Activated naive CD8-positive, alpha-beta T cell treated with anti-CD3 and anti-CD28 coated beads, Interleukin-2, amount 10 ng/mL, durations not matched to agents 7 days and 5 days (primary cell): ENCODE measurements at places on chromosomes 11 and 22.

DNA sequence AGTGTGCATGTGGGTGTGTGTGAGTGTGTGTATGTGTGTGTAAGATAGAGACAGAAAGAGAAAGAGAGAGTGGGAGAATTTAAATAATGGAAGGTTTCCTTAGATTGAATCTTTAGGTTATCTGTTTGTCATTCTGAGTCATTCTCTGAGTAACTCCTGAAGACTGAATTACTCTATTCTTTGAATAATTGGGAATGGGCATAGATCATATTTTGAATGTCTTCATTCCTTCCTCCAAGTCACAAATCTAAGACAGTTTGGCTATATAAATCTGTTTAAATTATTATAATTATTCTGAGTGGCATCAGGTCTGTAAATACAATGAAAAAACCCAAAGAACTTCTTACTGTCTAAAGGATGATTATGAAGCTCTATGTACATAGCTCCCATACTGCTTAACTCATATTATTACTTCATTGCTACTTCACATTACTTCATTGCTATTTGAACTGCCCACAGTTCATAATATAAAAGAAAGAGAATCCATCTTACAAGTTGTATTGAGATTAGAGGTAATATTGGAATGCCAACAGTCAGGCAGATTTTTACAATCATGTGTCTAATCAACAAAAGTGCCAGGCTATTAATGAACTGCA lies 346.6 kb upstream of the CCDC179 start:
- DNase-seq: no peak

DNA sequence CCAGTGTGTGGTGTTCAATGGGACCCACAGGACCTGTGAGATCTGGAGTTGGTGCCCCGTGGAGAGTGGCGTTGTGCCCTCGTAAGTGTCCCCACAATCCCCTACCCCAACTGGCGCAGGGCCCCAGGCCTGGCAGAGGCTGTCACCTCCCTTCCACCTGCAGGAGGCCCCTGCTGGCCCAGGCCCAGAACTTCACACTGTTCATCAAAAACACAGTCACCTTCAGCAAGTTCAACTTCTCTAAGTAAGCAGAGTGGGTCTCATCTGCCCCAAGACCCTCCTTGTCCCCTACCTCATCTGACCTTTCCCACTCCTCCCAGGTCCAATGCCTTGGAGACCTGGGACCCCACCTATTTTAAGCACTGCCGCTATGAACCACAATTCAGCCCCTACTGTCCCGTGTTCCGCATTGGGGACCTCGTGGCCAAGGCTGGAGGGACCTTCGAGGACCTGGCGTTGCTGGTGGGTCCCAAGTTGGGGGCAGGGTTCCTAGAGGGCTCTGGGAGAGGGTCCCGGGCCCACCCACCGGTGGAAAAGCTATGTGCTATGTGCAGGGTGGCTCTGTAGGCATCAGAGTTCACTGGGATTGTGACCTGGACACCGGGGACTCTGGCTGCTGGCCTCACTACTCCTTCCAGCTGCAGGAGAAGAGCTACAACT lies 8.1 kb downstream of the P2RX6 start:
- DNase-seq: no peak

GRCh38 chr11:114025329-114025907 lies 34.1 kb upstream of the ZBTB16 start:
- DNase-seq: no peak

DNA sequence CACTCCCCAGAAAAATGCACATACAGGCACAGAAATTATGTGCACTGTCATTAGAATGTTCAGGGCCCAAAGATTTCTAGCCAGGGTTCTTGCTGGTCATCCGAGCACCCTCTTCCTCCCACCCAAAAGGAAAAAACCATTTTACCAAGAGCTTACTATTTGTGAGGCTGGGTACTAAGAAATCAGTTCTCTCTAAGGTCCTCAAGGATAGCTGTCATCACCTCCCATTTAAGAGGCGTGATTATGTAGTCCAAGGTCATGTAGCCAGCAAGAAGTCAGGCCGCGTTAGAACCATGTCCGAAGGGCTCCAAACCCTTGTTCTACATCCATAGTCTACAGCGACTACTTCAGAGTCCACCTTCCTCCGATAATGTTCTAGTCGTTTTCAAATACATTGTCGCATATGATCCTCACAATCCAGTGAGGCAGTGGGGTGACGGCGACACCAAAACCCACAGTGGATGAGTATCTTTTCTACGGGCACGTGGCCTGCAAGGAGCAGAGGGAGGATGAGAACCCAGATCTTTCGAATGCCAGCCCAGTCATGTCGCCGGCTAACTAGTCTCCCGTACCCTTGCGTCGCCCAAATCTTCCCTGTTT lies 634 bp downstream of the TIMM8B start:
- no peak for DNase-seq

DNA sequence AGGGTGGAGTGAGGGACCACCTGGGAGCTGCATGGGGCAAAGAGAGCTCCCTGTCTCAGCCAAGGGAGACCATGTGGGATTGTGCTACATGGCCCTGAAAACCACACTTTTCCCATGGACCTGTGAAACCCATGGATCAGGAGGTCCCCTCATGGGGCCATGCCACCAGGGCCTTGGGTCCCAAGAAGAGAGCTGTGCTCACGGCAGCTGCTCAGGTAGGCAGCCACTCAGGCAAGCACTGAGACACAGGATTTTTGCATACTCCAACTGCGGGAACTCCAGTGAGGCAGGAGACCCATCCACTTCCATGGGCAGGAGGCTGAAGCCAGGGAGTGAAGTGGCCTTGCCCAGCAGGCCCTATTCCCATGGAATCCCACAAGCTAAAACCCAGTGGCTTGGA lies 190.0 kb downstream of the KCNA4 start:
- DNase-seq: no peak

DNA sequence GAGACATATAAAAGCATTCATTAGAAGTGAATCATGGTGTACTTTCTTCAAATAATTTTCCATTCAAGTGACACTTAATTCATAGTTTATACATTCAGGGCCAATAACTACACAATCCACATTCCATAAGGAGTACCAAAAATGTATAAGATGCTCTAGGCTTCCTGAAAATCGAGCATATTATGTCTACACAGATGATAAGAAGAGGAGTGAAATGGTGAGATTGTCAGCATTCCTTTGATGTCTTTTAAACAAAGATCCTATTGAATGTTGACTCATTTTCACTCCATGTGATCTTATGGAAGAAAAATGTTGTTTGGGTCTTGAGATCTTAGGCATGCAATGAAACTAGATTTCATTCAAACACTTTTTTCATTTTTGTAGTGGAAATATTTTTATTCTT lies 843.2 kb downstream of the KCNA4 start:
- DNase-seq: no peak

GRCh38 chr11:123151366-123151765 lies 43.7 kb downstream of the CLMP start:
- no peak for DNase-seq

DNA sequence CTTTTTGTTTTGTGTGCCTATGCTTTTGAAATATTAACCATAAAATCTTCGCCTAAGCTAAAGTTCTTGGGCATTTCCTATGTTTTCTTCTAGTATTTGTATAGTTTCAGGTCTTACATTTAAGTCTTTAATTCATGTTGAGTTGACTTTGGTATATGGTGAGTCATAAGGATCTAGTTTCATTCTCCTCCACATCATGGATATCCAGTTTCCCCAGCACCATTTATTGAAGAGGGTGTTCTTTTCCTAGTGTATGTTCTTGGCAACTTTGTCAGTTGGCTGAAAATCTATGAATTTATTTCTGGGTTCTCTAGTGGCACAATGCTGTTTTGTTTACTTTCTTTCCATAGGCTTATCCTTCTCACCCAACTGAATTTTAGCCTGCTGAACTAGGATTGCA lies 49.0 kb downstream of the CTSC start:
- no peak for DNase-seq

GRCh38 chr22:31923136-31923535 lies 21.2 kb upstream of the YWHAH start:
- no peak for DNase-seq

DNA sequence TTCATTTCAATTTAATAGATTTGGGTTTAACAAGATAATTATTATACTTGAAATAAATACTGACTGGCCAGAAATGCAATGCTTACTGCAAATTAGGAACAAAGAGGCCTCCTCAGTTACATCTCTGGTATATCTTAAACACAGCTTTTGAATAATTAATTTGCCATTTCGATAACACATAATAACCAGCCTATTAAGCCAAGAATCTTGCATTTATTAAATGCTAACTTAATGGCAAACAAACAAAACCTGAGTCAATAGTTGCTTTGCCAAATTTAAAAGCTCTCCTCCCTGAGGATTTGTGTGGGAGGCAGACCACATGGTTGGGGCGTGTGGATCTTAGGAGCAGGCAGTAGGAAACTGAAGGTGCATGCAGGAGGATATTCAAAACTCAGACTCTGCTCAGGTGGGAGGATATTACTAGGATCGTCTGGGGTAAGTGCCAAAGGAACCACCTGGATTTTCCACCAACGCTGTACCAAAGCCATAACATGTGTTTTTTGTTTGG lies 17.9 kb upstream of the FJX1 start:
- no peak for DNase-seq

DNA sequence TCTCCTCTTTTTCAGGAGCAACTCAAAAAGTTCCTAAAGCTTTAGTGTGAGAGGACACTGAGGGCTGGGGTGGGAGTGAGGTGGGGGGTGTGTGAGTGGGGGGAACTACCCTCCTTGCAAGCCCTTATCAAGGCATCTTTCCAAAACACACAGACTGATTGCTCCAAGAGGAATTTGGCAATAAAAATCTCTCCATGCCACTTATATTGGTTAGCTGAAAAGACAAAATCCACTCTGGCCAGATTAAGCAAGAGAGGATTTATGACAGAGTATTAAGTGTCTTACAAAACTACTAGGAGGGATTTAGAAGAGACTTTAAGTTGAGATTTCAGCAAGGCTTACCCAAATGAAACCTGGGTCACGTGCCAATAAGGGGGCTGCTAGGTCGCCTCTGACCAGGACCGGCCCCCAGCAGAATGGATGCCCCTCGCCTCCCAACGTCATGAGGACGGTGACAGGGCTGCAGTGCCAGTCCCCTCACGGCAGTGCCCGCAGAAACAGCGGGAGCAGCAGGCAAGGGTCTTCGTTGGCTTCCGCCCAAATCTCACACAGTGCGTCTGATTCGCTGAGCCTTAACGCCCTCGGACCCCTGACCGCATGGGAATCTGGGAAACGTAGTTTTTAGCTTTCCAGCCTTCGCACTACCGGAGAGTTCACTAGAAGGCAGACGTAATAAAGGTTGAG lies 22.1 kb upstream of the CTR9 start:
- no peak for DNase-seq

- no peak for DNase-seq
Observed at GRCh38 chr22:38739300-38740055, 16.3 kb downstream of the SUN2 start.

GRCh38 chr11:27440090-27440489 lies 32.5 kb downstream of the LGR4 start:
- DNase-seq: no peak

- DNase-seq: no peak
Observed at GRCh38 chr22:32562916-32563315, 88.3 kb downstream of the FBXO7 start.

DNA sequence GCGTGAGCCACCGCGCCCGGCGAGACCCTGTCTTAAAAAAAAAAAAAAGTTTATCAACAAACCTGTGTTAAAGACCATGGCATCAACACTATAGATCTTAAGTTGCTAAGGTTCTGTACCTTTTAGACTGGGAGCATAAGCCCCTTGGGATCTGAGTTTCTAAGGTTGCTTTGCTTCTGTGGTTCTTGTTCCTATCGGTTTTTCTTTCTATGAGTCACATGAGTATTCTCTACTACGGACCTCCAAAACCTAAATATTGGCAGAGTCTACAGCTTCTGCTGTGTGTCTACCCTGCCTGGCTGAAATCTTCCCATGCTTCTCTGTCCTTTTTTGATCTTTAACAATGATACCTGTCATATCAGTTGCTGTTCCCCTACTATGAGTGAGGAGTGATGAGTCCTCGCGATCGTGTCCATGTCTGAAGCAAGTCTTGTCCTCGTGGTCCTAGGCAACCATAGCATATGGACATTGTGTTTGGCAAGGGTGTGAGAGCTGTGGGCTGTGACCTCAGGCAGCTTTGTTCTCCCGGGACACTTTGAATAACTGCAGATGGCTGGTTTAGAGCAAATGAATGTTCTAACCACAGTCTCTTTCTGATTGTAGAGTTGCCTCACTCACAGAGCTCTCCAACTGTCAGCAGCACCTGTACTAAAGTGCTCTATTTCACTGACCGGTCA lies 9.0 kb upstream of the DLAT start:
- DNase-seq: no peak

- no peak for DNase-seq
Observed at GRCh38 chr11:75762885-75763284, 5.7 kb upstream of the DGAT2 start.

DNA sequence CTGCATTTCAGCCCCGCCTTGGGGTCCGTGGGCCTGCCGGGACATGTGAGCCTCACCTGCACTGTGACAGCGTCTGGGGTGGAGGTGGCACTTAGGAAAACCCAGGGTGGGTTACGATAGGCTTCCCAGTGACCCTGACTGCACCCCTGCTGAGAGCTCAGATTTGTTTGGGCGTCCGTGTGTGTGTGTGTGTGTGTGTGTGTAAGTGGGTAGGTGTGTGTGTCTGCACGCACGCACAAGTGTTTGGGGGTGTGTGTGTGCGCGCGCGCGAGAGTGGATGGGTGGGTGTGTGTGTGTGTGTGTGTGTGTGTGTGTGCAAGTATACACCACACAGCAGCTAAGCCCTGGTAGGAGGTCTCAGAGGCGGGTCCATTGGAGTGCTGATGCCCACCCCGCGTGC lies 12.1 kb upstream of the ARHGAP8 start:
- no peak for DNase-seq

GRCh38 chr11:104369761-104370160 lies 205.8 kb upstream of the PDGFD start:
- DNase-seq: no peak

GRCh38 chr11:100942016-100942415 lies 187.6 kb downstream of the PGR start:
- no peak for DNase-seq

DNA sequence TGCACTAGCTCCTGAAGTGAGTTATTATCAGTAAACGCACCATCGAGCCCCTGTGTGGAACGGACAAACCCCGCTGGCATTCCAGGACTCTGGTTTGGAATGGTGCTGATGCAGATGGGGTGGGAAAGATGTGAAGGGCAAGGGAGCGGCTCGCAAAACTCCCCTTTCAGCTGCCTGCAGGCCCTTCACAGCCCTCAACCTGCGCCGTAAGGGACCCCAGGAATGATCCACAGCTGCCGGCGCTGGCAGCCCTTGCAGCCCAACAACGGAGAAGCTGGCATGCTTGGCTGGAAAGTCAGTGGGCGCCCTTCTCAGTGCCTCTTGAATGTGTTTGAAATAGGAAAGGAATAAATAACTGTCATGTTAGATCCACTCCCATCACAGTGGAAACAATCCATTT lies 1445.5 kb downstream of the BRD1 start:
- no peak for DNase-seq

- no peak for DNase-seq
Observed at GRCh38 chr11:67665541-67666302, 8.7 kb downstream of the ALDH3B2 start.

DNA sequence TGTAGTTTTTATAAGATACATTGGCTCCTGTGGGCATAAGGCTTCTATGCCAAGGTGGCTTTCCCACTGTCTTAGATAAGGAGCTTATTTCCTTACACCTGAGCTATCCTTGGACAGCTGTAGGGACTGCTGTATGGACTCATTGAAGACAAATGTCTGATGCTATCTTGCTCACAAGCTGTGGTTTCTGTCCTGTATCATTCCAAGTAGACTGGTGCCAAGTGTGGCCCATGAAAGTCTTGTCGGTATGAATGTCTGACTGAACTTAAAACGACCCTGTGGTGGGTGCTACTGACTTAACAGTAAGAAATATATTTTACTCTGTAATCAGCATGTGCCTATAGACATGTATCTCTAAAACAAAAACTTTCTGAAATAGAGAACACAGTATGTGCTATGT lies 45.0 kb downstream of the LARGE2 start:
- no peak for DNase-seq
